Head of caudate nucleus (tissue), 42 donors: ENCODE measurements at places on chromosomes 6 and 20.

- no peak for DNase-seq
These were observed 21.6 kb upstream of the CCDC28A start for GRCh38 chr6:138752017-138752416.

- DNase-seq: peak; percentile 57
These were observed 6.4 kb downstream of the CFB start for GRCh38 chr6:31952140-31952805.

DNA sequence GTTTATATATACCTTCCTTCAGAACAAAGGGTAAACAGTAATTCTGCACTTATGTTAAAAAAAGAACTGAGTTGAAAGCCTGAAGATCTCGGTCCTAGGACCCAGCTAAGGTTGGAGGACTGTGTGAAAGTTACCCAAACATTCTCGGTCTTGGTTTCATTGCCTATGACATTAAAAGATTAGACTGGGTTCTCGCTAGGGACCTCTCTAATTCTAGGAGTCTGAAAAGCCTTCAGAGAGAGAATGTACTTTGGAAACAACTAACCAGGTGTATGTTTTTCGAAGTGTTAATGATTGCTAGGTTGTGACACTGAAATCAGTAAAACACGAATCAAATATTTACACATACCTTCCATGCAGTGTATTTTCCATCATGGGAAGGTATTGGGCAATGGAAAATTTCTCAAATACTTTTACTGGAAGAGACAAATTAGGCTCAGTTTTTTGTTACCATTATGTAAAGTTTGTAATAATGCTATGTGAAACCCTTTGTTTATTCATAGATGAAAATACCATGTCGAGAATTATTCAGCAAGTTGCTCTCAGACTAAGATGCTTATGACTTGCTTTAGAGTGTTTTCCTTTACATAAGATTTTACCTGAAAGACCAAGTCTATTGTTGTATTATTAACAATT lies 113.7 kb upstream of the LOC128125822 start:
- no peak for DNase-seq

DNA sequence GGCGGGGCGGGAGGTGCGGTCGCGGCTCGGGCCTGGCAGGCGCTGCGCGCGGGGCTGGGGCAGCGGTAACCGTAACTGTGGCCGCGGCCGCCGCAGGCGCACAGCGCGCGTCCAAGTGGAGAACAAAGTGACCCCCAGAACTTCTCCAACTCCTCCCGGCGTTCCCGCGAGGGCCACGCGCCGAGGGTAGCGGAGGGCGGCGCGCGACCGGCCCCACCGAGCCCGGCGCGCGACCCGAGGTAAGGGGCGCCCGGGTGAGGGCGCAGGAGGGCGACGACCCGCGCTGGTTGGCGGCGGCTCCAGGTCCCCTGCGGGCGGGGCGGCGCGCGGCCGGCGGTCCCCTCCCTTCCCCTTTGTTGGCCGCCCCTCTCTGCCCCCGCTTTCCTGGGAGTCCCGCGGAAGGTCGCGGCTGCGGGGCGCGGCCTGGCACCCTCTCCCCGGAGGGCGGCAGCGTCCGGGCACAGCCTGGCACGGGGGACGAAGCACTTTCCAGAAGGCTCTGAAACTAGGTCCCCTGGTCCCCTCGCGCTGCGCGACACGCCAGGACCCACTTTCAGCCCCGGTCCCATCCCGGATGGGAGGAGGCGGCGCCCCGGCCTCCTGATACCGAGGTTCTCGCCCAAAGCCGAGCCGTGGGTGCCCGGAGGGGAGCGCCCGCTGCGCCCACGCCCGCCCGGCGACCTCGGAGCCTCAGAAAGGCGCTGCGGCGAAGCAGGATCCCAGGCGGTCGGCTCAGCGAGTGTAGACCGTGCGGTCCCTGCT lies at the start of gene TIAM2:
TIAM2 (plus strand) TSS at position 62 of the 762 bp plus-strand sequence. CDS start 133,909 bp downstream, outside the sequence.
- DNase-seq: no peak

GRCh38 chr6:119355157-119355556 lies 5.6 kb upstream of the MAN1A1 start:
- DNase-seq: no peak

- DNase-seq: no peak
These were observed 2.1 kb upstream of the ZNF451 start for GRCh38 chr6:57087916-57088315.

GRCh38 chr6:46510651-46511050 lies 19.4 kb upstream of the RCAN2 start:
- peak; percentile 73 for DNase-seq

- no peak for DNase-seq
These were observed 77.4 kb upstream of the SULF2 start for GRCh38 chr20:47862574-47863240.

DNA sequence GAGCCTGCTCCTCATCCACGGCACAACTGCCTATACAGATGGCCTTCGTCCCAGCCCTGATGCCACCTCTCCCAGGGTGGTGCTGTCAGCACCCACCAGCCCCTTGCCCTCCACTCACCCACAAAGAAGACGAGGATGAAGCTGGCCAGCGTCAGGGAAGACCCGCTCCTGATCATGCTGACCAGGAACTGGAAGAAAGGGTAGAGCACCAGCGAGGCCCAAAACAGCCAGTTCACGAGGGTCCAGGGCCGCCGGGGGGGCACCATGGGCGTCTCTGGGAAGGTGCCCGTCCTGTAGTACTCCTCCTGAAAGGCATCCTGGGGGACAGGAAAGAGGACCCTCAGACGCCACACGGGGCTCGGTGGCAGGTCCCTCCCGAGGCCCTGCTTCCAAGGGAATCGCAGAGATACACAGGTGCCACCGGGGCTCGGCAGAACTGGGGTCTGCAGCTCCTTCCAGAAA lies 134.5 kb downstream of the AGPAT4 start:
- DNase-seq: no peak

- DNase-seq: no peak
These were observed 65.6 kb downstream of the ZNF292 start for GRCh38 chr6:87220997-87221396.

- DNase-seq: no peak
These were observed 14.1 kb downstream of the TXNDC5 start for GRCh38 chr6:7896465-7896987.

GRCh38 chr6:7637533-7637932 lies 47.5 kb downstream of the SNRNP48 start:
- DNase-seq: no peak

DNA sequence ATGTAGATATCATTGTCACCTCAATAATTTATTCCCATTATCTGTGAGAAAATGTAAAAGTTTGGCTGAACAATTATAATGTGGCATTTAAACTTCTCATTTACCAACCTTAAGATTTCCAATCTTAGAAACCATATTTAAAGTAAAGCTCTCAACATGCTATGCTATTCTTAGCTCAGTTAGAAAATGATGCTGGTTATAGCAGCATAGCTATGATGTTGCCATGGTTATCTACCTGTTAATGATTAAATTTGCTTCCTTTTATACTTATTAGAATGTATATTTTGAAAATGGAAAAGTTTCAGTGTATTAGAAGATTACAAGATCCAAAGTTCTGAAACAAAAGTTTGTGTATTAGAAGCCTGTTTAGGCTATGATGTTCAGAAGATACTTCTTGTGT lies 110.1 kb downstream of the GPR63 start:
- DNase-seq: no peak

GRCh38 chr6:111215131-111215530 lies 127.8 kb downstream of the SLC16A10 start:
- DNase-seq: no peak

- DNase-seq: peak; percentile 21
These were observed 15.8 kb upstream of the FAM8A1 start for GRCh38 chr6:17584241-17584803.

DNA sequence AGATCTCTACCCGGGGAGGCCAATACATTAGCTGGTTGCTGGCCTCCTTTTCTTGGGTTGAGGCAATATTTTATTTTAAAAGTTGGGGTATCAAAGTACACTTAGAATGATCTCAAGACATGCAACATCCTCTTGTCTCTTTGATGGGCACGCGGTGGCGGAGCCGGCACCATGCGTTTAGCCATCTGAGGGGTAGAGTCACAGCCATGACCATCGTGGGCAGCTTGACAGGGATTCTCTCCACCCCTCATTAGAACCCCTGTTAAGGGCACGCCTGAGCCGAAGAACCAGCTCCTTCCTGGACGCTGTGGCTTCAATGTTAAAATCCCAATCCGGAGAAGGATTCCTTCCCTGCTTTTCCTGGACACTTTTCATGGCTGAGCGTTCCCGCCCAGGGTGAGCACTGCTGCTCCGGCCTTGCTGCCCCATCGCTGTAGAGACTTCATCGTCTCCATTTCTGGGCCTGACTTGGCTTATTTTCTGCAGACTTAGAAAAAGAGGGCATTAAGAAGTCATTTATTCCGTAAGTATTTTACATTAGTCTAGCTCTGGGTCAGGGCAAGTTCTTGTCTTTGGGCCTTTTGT lies 142.7 kb upstream of the CDH4 start:
- DNase-seq: no peak

- DNase-seq: peak; percentile 62
These were observed 44.7 kb downstream of the VAPB start for GRCh38 chr20:58433759-58434158.

- no peak for DNase-seq
These were observed 438.4 kb upstream of the SPTLC3 start for GRCh38 chr20:12570371-12570770.

DNA sequence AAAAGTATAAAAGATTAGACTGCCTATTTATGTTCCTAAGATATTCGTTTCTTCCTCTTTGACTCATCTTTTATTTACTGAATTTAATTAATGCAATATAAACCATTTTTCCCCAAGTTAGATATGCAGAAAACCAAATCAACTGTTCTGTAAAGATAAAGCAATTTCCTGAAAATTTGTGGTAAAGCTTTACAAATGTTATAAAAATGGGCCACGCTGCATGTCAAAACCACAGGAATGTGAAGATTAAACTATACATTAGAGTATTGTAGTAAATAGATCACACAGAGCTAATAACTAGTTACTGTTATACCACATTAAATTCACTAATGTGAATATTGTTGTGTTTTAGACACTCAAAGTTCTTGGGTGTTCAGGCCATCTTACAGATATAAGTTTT lies 83.4 kb downstream of the OPN5 start:
- DNase-seq: no peak

DNA sequence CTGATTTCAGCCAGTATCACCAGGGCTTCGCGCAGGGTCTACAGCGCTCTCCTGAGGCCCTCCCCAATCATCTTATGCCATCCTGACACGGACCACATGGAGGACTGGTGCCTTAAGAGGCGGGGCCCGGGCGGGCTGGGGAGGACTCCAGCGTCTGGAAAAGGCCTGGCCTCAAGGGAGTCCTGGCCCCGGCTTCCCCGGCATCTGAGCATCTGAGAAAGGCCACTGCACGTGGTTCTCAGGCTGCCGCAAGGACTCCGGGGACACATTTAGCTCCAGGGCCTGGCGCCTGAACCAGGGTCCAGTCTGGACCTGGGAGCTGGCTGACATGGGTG lies 21.4 kb downstream of the BHLHE23 start:
- DNase-seq: no peak

DNA sequence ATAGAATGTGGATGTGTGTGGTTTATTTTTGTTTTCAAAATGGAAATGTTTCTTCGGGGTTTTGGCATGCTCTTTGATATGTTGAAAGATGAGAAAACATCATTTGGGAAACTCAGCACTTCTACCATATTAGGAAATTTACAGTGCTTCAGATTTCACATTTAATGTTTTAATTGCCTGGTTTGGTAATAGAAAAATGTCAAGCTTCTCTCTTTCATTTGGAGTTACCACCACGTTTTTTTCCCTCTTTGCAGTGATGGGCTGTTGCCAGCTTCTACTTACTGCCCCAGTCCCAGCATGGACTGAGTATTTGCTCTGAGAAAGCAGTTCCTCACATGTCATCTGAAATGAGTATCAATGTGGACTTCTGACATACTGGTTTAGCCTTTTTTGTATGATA lies 267.7 kb downstream of the PRL start:
- no peak for DNase-seq

DNA sequence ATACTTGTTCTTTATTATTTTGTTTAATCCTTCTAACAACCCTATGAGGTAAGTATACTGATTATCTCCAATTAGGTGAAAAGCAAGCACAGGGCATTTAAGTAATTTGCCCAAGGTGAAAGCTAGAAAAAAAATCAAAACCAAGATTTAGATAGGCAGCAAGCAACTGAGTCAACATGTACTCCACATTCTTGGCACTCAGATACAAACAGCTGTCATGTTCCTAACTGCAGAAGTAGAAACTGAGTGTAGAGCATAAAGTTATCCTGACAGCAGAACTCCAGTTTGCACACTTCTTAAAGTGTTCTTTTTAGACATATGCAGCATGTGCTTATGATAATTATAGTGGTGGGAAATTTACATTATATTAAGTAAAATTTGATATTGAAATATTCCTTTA lies 278.1 kb downstream of the MEI4 start:
- DNase-seq: no peak

GRCh38 chr20:59495894-59496510 lies 108.3 kb upstream of the PHACTR3 start:
- DNase-seq: peak; percentile 86

GRCh38 chr20:56002908-56003800 lies 2.2 kb downstream of the CBLN4 start:
- DNase-seq: peak; percentile 10

DNA sequence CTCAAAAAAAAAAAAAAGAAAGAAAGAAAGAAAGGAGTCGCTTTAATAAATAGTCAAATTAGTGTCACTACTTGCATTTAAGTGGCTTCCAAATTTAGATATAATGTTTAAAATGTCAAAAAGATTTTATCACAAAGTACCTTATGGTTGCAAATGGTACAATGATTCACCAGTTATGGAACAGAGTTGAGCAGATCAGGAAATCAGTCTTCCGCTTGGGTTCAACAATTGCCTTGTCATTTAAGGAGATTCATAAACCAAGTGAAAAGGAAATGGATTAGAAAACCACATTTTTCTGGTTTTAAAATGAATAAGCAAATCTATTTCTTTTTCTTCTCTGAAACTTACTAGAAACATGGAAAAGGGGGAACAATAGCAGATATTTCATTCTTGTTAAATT lies 94.8 kb upstream of the PTPRT start:
- no peak for DNase-seq

GRCh38 chr6:170134031-170134470 lies 156.8 kb downstream of the DLL1 start:
- DNase-seq: peak; percentile 33

DNA sequence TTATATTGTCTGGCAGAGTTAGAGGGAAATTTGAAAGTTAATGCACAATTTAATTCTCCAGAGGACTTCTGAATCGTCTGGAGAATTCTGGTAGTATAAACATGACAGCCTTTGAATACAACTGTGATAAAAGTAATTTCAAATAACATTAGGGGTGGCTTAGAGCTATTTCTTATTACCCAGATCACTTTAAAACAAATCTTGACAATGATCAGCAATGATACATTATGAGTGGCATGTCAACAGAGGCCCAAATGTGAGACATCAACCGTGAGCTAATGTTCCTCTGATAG lies 259.1 kb downstream of the HACE1 start:
- DNase-seq: no peak

DNA sequence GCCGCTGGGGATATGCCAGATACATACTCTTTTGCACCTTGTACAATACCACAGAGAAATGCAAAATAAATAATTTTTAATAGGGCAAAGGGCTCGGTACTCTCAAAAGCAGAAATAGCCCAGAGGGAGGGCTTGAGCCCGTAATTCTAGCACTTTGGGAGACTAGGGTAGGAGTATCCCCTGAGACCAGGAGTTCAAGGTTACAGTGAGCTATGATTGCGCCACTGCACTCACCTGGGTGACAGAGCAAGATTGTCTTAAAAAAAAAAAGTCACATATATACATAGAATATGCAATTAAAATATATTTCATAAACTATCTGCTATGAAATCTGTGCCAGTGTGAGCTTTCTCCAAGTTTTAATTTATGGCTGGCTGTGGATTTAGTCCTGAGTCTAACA lies 818 bp upstream of the TRMT11 start:
- DNase-seq: no peak
